ENCODE measurements at places on chromosomes 13 and 19.

- no peak for DNase-seq
These were observed 706.4 kb upstream of the SLC10A2 start for GRCh38 chr13:103772576-103772975.

DNA sequence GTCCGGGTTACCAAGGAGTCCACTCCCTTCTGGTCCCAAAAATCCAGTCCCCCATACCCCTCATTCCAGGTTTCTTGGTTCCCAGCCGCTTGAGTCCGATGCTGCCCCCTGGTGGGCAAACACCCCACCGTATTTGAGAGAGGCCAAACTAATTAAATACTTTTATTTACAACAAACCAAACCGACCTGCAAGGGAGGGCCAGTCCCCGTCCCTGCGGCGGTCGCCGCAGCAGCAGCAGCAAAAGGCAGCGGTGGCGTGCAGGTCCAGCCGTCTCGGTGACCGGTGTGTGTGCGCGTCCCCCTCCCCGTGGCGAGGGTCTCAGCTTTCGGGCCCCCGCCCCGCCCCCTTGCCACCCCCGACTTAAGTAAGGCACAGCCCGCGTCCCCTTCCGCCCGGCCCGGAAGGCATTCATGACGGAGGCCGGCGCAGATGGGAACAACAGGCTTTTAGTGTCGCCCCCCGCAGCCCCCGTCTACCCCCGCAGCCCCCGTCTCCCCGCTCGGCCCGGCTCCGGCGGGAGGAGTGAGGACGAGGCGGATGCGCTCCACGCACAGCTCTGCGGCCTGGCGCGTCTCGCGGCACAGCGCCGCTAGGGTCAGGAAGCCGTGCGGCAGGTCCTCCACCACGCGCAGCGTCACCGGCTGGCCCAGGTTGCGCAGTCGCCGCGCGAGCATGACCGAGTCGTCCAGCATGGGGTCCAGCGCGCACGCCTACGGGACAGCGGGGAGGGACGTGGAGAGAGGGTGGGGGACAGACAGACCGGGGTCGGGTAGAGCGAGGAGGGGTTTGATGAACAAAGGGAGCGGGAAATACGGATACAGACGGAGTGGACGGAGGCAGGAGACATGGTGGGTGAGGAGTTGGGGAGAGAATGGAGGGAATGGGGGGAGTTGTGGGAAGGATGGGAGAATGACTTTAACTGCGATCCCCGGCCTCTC is 11.5 kb upstream of the CNFN start:
- peak; percentile 74 for DNase-seq

- DNase-seq, result no peak
These were observed 80.7 kb upstream of the WASF3 start for GRCh38 chr13:26476782-26477142.

GRCh38 chr13:110554227-110554836 is 7.2 kb downstream of the RAB20 start:
- no peak for DNase-seq

DNA sequence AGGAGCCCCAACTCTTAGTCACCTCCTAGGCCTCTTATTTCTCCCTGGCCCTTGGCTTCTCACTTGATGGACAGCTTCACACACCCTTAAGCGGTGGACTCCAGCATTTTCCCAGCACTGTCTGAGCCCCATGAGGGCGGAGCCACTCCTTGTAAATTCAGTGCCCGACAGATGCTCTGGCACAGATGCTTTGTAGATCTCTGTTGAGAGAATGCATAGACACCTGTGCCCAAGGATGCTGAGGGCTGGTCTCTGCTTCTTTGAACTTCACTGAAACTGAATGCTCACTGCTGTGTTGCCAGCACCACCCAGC is 3.3 kb downstream of the SYCN start:
- no peak for DNase-seq

- DNase-seq, result no peak
These were observed 226.5 kb downstream of the FOXO1 start for GRCh38 chr13:40439928-40440327.

- DNase-seq, result no peak
These were observed 51.0 kb downstream of the DIAPH3 start for GRCh38 chr13:60112771-60113170.

DNA sequence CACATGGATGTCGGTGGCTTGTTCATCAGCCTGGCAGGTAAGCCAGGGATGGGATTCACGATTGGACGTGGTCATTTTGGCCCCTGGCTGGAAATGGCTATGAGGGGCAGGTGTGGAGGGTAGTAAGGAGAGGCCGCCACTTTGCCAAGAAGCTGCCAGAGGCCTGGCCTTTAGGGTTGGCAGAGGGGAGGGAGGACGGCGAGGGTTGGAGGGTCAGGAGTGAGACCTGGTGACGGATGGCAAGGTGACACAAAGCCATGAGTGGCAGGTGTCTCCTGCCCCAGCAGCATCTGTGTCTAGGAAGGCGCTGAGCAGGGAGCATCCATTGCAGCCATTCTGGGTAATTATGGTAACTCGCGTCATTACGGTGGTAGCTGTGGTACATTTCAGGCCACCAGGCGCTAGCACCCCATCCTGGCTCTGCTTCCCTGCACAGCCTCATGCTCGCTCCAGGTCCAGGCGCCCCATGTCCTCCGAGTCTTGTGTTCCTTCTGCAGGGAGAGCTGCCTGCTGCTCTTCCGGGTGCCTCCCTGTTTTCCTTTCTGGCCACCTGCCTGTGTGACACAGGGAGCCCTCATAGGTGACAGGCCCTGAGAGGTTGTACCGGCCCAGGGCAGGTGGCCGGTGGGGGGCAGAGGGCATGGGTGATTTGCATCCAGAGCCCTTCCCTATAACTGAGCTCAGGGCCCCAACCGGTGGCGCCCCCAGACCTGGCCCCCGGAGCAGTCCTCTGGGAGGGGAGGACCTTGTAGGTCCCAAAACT is 4.2 kb downstream of the SSBP4 start:
- no peak for DNase-seq

DNA sequence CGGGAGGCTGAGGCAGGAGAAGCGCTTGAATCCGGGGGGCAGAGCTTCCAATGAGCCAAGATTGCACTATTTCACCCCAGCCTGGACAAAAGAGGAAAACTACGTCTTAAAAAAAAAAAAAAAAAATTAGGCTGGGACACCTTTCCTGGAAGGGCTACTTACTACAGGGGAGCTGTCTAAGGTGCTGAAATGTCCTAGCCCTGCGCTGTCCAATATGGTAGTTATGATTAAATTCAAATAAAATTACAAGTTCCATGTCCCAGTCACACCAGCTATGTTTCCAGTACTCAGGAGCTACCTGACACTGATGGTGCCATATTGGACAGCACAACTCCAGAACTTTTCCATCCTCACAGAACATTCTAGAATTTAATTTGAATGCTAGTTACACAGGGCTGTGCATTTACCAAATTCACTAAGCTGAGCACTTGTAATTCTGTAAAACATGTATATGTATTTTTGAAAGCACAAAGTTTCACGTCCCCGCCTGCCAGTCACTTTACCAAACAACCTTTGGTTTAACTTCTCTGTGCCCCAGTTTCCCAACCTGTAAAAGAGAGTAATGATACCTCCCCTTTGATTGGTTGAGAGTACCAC is 9.2 kb upstream of the ZSCAN22 start:
- peak; percentile 23 for DNase-seq

DNA sequence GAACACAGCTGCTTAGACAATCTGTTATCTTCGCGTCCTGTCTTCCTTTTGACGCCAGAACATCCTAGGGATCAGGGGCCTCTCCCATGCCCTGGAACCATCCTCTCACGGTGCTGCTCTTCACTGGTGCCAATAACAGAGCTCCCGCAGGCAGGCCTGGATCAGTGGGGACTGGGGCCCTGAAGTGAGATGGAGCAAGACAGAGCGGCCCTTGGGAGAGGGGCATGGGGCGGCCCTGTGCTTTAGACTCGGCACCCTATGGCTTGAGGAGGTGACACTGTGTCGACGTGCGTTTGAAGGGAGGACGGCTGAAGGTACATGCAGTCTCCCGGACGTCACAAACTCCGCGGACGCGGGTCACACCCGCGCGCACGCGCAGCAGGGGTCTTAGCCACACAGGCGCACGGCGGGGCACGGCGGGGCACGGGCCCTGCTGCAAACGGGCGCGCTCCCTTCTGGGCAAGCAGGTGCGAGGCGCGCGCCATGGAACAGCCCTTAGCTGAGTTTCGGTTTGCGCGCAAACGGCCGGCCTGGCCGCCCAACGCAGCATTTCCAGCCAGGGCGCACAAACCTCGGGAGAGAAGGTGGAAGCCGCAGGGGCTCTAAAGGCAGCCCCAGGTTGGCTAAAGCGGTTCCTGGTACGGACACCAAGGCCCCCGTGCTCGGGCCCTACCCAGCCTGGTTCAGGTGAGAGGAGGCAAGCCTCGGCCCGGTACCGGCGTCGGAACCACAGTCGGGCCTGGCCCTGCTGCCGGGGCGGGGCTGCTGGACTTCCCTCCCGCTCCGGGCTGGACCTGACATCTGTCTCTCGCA is 16.5 kb upstream of the RNF17 start:
- no peak for DNase-seq
